Parietal lobe (tissue), 2 donors: ENCODE measurements at places on chromosomes 16 and 17. TPM values are rescaled to one million over a fixed set of nuclear protein-coding genes. Genes with fewer than 3 reads are reported as not detected.

The BAIAP2 gene
- total RNA-seq: 50.1 TPM

The SOX8 gene
- 28.5 TPM for total RNA-seq

The ARHGDIG gene
- total RNA-seq: 60.1 TPM

The NHLRC4 gene
- 0.31 TPM for total RNA-seq

The HSD17B2 gene
- not detected for total RNA-seq

The C1QL1 gene
- 2.2 TPM for total RNA-seq

The PGAP6 gene
- total RNA-seq: 25.4 TPM

The ABCA3 gene
- 57.3 TPM for total RNA-seq

The LRRC37A gene
- total RNA-seq: 9.7 TPM

The PTX4 gene
- not detected for total RNA-seq

The WNT9B gene
- total RNA-seq: not detected

The ANKRD40CL gene
- not detected for total RNA-seq

The ICAM2 gene
- 6.6 TPM for total RNA-seq

The GFAP gene
- 365 TPM for total RNA-seq

The EPOP gene
- total RNA-seq: 0.94 TPM

The PHKG2 gene
- total RNA-seq: 12.8 TPM

The CES4A gene
- total RNA-seq: 33.8 TPM
